T-helper 2 cell treated with Interferon-gamma antibody and Interleukin-4, amounts not matched to agents 5 μg/mL and 100 μg/mL, for 36 hours (primary cell): ENCODE measurements at places on chromosomes 7 and 10.

GRCh38 chr7:77202481-77202976 lies 2.9 kb upstream of the FGL2 start:
- peak; percentile 15 for DNase-seq

- no peak for DNase-seq
Measured at GRCh38 chr7:45203936-45204445, 46.4 kb downstream of the RAMP3 start.

DNA sequence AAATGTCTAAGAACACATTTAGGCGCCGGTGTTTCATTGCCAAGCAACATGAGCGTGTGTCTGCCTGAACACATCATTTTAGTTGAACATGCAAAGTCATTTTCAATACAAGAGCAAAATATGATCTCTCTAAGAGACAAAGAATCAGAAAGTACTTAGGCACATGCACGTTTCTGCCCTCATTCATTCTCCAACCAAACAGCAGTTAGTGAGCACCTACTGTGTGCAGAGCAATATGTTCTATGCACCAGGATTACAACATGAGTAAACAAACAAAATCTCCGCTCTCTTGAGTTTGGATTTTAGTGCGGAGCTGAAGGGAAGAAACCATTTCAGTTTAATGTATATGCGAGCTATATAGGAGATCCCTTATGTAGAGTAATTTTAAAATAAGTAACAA lies 71.6 kb upstream of the KLF6 start:
- DNase-seq = no peak

DNA sequence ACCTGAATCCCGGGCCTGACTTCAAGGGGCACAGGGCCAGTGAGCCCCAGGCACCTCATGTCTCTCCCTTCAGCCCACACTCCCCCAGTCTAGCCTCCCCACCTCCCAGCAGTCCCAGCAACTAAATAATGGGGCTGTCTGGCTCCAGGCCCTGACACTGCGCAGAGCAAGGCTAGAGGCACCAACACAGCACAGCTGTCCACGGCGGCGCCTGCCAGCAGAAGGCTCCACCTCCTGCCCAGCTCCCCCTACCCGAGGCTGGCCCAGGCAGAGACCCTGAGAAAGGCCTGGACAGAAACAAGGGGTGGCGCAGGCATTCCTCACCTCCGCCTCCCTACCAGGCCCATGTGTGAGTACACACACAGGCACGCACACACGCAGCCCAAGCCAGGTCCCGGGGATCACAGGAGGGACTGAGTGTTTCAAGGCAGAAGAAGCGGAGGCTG lies 6.1 kb downstream of the KCNH2 start:
- DNase-seq = no peak
